ENCODE measurements at places on chromosomes 7 and 10. TPM values are rescaled to one million over a fixed set of nuclear protein-coding genes. Genes with fewer than 3 reads are reported as not detected.

- DNase-seq: no peak
Measured at GRCh38 chr7:128063088-128063487, 31.9 kb upstream of the LRRC4 start.

DNA sequence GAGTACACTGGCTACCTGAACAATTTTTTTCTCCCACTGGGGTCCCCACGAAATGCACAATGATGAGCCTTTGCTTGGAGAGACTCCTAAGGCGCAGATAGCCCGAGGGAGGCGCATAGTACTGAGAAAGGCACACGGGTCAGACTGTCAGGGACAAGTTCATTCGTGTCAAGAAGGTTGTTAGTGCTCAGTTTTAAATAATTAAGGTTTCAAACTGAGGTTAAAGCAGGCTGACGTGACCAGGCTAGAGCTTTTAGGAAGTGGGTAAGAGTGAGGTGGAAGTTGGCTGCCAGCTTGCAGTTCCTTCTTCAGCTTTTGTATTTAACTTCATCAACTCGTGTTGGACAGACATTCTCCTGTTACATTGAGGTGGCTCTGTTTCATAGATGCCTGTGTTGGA lies 31.6 kb downstream of the RBM33 start:
- DNase-seq: no peak

GRCh38 chr7:85734823-85735222 lies 548.0 kb upstream of the SEMA3D start:
- DNase-seq: no peak

- DNase-seq: no peak
Measured at GRCh38 chr10:43902842-43903241, 254.2 kb upstream of the ZNF32 start.

- DNase-seq: no peak
Measured at GRCh38 chr10:15901889-15902288, 41.6 kb upstream of the MINDY3 start.

DNA sequence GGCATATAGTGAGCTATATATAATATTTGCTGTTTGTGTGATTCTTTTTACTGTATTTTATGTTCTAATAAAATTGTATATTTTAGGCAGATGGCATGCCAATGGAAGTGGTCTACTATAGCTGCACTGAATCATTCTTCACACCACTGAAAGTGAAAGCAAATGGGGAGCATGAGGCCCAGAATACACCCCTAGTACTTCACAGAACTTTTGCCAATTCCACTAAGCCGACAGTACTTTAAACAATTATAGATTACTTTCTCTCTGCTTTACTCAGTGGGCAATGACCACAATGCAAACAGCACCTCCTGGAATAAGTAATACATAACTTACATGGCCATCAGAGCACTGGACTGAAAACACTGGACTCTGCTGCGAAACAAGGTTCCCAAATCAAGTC lies 70.2 kb downstream of the ANKRD26 start:
- DNase-seq: no peak

- DNase-seq: no peak
Measured at GRCh38 chr10:44010873-44011602, 362.4 kb upstream of the ZNF32 start.

DNA sequence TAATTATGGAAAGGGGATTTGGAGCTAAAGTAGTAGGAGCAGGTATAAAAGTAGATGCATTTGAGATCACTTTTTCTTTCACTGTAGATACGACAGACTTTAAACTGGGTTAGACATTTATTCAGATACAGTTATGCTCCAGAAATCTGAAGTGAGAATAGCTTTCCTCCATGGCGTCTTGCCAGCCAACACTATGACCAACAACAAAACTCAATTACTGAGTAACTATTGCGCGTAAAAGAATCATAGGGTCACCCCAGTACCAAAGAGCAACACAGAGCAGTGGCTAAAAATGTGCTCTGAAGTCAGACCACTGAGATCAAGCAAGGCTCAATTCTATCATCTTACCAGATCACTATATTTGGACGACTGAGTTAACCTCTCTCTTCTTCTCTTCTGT lies 262.5 kb upstream of the SORCS1 start:
- DNase-seq: no peak

DNA sequence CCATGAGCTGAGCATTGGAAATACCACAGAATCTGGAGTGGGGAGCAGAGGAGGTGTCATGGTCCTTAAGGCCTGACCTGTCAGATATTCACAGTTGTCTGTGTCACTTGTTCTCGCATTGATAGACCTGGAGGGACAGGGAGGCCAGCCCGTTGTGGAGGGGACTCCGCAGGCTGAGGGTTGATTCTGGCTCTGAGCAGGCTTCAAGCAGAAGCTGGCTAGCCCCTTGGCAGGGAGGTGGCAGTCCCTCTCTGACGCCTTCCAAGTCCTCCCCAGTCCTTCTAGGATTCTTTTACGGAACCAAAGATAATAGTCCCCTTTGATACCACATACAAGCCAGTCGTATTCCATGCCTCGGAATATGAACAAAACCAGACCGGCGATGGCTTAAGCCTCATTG lies 65.4 kb downstream of the GRK5 start:
- no peak for DNase-seq

DNA sequence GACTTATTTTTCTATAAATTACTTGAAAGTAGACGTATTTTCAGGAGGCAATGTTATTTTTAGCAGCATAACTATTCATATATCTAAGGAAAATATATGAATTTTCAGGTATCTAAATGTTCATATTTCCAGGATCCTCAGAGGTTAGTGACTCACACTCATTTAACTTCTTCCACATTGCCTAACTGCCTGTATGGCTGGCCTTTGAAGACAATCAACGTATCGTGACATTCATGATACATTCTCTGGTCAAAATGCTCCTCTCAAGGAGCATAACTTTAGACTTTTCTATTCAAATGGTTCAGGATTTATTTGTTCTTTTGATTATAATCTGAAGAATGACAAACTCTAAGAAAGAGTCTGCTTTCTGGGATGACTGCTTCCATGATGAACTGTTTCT lies 89.3 kb downstream of the SEMA3C start:
- DNase-seq: no peak

DNA sequence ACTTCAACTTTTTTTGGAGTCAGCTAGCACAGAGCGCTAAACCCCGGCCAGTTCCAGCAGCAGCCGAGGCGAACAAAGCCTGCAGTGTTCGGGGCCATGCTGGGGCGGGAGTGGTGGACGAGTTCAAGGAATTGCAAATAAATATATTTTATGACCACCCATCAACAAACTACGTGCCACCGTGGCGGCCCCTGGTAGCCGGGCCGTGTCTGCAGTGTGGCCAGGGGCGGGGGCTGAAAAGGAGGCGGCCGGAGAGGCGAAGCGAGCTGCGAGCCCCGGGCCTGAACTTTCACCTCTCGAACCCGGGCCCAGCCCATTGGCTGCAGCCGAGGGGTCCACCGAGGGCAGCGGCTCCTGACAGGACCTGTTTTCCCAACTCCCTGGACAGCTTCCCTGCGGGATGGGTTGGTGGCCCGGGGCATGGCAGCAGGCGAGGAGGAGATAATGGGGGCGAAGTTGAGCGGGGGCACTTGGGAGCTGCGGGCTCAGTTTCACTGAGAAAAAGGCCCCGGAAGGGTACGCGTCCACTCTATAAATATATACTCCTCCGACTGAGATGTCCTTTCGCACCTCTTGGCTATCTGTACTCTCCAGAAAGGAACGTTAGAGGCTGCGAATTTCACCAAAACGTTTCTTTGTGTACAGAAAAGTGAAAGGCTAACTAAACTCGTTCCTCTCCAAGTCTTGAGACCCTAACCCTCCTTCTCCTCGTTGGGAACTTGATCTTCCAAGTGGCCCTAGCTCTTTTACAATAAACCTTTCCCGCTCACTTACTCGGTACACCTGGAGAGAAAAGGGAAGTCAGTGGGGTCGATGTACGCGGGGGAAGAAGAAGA lies 164.6 kb upstream of the PPP1R3A start:
- DNase-seq: peak; percentile 60

The WDFY4 gene
- not detected for total RNA-seq

The ZNF804B gene
- total RNA-seq: not detected

The ANKRD22 gene
- total RNA-seq: not detected

The PLAC9 gene
- total RNA-seq: 7.8 TPM

The HTR5A gene
- total RNA-seq: not detected

The GPNMB gene
- total RNA-seq: 1.2 TPM
